Natural killer cell treated with Interleukin-12 subunit alpha and Interleukin-12 subunit beta and Interleukin-15 and Interleukin-18, amount 100 ng/mL, for 72 hours (primary cell): ENCODE measurements at places on chromosomes 1 and 21. TPM values are rescaled to one million over a fixed set of nuclear protein-coding genes. Genes with fewer than 3 reads are reported as not detected.

The PRDM16 gene
- total RNA-seq, result not detected

The HTR1D gene
- total RNA-seq, result not detected

The CALML6 gene
- 1.2 TPM for total RNA-seq

The CFAP126 gene
- total RNA-seq, result not detected

The LCE2B gene
- total RNA-seq, result not detected

The SFPQ gene
- 334 TPM for total RNA-seq
